ENCODE measurements at places on chromosomes 12 and 14. TPM values are rescaled to one million over a fixed set of nuclear protein-coding genes. Genes with fewer than 3 reads are reported as not detected.

RD3L gene
- total RNA-seq, result not detected

DNA sequence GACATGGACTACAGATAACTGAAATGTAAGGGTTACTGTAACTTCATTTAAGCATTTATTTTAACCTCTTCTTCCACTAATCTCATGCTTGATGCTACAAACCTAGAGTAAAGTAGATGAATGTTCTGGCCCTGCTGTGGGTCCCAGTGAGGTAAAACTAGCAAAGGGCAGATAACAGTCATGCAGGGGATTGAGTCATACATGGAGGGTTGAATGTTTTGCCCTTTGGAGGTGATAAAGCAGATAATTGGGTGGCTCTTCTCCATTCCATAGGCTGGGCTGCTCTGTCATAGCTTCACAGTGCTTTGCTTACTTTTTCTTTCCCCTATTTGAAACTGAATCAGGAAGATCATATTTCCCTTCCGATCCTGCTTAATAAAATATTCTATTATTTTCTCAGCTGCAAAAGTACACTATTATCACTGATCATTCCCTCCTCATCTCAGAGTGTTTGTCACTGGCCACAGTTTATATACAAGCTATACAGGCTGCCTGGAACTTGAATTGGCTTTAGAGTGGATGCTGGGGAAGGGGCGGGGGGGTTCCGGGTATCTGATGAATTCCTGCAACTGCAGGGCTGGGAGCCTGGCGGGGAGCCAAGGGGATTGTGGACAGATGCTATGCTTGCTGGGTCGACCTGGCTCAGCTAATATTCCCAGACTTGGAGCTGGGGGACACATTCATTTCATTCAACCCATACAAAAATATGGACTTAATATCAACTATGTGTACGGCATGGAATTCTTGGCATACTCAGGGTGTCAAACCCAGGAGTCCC, 235.1 kb downstream of the NRXN3 start:
- H3K4me1 ChIP-seq, result no peaks in the 10 kb centered on the region
- H3K36me3 ChIP-seq, result no peaks in the 10 kb centered on the region
- H3K27me3 ChIP-seq, result no peaks in the 10 kb centered on the region

DNA sequence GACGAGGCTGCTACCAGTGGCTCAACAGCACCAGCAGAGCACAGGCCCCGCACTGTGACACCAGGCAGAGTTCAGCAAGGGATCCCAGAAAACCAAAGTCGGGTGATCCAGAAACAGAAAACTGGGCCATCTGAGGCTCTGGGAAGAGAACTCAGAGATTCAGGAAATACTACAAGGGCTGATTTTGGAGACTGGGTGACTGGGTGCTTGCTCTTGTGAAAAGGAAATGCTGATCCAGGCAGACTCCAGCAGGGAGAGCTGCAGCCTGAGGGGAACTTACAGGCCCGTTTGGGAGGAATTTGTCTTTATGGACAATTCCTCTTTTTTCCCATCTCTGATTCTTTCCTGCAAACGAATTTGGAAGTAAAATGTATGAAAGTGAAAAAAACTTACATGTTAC, 28.2 kb downstream of the FOXN3 start:
- no peaks in the 10 kb centered on the region for H3K36me3 ChIP-seq
- H3K27me3 ChIP-seq, result no peaks in the 10 kb centered on the region
- H3K4me3 ChIP-seq, result no peak overlapping the region
- peaks cover 8% of the 10 kb centered on the region for H3K4me1 ChIP-seq
- DNase-seq, result no peak

GRCh38 chr12:53743266-53744129, 8.3 kb downstream of the CISTR start:
- peak; percentile 63 for DNase-seq
- H3K36me3 ChIP-seq, result no peaks in the 10 kb centered on the region

Data from uterus (tissue), 4 donors.